IPS DF 19.7 (cell line): ENCODE measurements at places on chromosomes 11 and 22.

GRCh38 chr22:44159811-44160210 lies 20.9 kb upstream of the PARVG start:
- no peak for DNase-seq

DNA sequence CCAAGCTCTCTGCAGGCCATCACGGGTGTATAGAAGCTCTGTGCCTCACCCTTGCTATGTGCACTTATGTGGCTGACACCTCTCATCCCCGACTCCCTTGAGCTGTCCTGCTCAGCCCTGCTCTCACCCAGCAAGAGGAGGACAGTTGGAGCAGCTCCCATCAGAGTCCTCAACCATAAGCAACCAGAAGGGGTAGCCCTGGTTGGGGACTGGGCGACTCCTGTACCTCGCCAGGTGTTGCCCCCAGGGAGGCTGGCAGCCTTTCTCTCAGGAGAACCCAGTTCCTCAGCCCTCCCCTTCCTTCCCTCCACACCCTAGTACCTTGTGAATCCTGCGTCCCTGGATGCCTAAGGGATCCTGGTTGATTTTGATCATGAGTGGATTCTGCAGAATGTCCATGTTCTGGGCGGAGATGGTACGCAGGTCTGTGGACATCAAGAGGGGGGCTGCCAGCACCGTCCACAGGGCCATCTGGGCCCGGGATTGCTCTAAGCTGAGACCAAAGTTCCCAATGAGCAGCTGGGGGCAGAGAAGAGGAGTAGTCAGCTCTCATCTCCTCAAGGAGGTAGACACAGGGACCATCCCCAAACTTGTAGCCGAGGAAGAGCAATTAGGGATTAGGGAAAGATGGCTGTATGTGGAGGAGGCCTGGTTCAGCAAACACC lies 8.0 kb downstream of the NAGA start:
- no peak for DNase-seq

GRCh38 chr11:126350836-126351235 lies 4.7 kb upstream of the ST3GAL4 start:
- no peak for DNase-seq

DNA sequence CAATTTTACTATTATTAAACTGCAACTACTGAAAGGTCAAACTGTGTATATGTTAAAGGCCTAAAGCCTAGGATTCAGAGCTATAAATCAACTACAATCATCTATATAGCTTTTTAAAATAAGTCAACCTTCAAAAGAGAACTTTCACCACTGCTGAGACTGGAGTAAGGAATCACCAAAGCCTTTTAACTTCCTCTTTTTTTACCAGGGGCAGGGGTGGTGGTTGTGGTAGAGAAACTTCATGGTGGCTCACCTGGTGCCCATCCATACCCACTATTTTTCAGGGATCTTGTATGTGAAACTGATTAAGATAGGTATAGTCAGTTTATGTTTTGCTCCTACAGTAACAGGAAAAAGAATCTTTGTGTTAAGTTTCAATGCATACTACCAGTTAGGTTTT lies 31.5 kb downstream of the TSG101 start:
- DNase-seq = no peak

DNA sequence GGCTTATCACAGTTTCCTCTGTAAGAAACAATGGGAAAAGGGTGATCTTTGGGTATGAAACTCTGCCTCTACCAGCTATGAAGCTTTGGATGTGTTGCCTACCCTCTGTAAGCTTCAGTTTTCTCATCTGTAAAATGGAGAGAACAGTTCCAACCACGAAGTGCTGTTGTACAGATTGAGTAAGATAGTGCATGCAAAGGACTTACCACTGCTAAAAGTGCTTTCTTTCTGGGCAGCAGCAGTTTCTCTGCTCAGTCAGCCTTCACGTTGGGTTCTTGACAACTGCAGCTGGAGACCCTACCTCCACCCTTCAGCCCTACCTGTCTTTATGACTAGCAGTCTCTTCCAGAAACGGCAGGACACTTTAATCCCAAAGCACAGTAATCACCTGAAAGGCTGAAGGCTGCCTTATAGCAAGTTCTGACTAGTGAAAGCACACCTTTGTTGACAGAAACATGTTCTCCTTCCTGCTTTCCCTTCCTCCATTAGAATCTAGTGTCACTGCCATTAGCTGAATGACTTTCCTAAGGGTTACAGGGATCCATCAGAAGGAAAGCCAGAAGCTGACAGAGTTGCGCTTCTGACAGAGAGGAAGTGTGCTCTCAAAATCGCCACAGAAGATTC lies 91.4 kb downstream of the RPL27A start:
- DNase-seq = no peak

GRCh38 chr11:96815236-96815635 lies 425.4 kb downstream of the JRKL start:
- no peak for DNase-seq

GRCh38 chr11:123751781-123752180 lies 2.5 kb downstream of the OR6X1 start:
- no peak for DNase-seq

DNA sequence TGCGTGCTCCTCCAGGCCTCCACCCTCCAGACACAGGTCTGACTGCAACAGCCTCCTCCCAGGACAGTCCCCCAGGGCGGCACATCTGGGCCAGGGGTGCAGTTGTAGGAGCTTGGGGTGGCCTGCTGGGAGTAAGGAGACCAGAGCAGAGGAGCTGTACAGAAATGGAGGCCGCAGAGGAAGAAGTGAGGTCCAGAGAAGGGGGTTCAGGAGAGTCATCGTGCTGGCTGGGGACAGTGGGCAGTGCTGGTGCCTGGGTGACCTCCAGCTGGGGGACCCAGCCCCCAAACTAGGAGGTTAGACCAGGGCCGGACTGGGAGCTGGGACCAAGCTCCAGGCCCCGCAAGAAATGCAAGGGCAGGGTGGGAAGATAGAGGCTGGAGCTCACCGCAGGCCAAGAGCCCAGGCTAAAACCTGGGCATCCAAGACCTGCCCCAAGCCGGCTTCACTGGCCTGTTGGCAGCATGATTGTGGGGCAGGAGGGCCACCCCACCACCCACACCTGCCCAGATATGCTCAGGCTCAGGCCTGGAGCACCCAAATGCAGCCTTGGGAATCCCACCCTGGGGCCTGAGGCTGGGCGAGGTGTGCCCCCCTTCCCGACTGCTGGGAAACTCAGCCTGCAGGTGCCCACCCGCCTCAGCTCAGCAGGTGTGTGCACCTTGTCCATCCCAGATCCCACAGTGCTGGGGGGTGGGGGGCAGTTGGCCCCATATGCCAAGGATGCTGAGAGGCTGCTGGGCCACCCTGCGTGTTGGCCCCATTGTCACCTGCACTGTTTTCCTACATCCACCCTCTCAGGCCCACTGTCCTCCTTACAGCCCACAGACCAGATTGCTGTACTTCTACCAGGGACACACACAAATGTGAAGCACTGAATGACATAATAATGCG lies 96.9 kb downstream of the MORC2 start:
- DNase-seq = no peak

GRCh38 chr11:66050581-66051231 lies 1.5 kb upstream of the SF3B2 start:
- DNase-seq = no peak

DNA sequence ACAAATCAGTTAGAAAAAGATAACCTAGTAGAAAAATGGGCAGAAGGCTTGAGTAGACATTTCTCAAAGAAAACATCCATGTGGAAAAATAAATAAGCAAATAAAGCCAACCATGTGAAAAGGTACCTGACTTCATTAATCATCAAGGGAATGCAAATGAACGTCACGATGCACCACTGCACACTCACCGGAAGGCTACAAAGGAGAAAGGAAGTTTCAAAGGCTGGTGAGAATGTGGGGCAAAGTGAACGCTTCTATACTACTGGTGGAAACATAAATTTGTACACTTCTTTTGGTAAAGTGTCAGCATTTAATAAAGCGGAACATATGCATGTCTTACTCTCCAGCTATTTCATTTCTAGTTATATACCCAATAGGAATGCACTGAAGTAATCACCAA lies 166.8 kb downstream of the CSNK2A3 start:
- DNase-seq = no peak

DNA sequence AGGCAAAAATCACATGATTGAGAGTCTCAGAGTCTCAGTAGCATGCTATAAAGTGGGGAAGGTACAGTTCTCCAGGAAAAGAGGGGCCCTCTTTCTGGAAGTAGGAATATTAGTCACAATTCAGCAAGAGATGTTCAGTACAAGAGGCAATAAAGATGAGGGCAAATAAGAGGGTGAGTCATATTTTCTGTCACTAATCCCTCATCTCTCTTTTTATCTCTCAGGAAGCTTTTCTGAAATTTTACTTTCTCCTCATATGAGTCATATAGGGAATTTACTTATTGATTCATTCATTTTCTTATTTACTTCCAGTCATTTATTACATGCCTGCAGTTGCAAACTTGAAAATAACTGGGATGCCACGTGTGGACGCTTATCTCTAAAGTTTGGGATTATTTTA lies 3.4 kb upstream of the NXPE1 start:
- DNase-seq = no peak

- no peak for DNase-seq
Observed at GRCh38 chr11:47539681-47540039, 13.3 kb downstream of the CELF1 start.

GRCh38 chr11:69905611-69906452 lies 86.6 kb upstream of the FGF3 start:
- no peak for DNase-seq

DNA sequence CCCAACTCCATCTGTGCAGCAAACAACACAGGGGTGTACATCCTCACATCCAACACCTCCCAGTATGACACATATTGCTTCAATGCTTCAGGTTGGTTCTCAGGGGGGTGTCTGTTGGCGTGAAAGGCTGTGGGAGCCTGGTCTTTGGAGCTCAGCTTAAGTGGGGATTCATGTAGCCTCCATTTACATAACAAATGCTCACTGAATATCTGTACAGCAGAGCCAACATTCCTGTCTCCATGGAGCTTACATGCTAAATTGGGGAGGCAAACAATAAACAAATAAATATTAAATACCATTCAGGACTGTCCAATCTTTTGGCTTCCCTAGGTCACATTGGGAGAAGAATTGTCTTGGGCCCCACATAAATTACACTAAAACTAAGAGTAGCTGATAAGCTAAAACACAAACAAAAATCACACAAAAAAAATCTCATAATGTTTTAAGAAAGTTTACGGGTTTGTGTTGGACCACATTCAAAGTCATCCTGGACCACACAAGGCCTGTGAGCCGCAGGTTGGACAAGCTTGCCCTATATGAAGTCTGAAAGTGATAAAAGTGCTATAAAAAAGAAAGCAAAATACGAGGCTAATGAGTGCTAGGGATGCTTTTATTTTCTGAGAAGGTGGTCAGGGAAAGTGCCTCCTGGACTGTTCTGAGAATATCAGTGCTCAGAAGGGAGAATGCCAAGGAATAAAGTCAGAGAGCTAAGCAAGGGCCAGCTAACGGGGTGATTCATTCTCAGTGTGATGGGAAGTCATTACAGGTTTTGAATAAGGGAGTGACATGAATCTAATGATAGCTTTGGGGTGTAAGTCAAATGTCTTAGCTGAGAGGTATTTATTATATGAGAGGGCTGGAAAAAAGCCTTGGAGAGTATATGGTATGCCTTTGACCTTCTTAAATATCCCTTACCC lies 41.6 kb downstream of the CD44 start:
- no peak for DNase-seq

GRCh38 chr11:61054513-61054912 lies 47.8 kb upstream of the CD5 start:
- no peak for DNase-seq

DNA sequence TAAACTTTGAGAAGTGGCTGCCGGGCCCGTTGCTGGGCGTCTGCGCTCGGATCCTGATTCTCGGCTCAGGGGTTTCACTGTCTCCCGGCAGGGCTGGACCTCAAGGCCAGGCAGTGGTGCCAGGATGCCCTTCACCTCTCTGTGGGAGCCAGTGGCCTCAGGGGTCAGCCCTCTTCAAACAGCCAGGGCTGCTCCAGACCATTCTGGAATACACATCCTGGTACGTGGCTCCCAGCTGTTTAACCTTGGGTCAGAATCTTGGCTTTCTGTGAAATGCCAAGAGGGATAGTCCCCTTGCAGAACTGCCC lies 70.5 kb downstream of the MPPED1 start:
- no peak for DNase-seq

GRCh38 chr11:1305501-1306056 lies 3.9 kb downstream of the TOLLIP start:
- DNase-seq = no peak
